ENCODE measurements at places on chromosomes 6 and 20.

GRCh38 chr6:44477293-44477894, 89.9 kb downstream of the CDC5L start:
- DNase-seq: no peak

DNA sequence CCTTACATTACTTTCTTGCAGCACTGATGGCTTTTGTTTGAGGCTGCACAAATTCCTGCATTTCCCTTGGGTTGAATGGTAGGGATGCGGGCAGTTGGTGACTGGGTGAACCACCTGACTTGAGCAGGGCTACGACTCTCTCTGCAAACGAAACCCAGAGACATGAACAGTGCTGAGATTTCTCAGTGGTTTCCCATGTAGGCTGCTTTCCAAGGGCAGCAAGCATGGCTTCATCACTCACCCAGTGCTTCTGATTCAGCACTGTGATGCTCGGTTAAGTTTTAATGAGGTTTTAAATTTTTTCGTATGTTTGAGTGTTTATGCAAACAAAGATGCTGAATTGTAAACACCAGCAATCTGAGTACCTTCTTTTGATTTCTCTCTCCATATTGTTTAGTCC, 127.2 kb downstream of the MTHFD1L start:
- no peak for DNase-seq

- DNase-seq: no peak
Observed at GRCh38 chr6:78565997-78566396, 301.4 kb upstream of the IRAK1BP1 start.

- no peak for DNase-seq
Observed at GRCh38 chr6:16380220-16380809, 141.9 kb downstream of the GMPR start.

DNA sequence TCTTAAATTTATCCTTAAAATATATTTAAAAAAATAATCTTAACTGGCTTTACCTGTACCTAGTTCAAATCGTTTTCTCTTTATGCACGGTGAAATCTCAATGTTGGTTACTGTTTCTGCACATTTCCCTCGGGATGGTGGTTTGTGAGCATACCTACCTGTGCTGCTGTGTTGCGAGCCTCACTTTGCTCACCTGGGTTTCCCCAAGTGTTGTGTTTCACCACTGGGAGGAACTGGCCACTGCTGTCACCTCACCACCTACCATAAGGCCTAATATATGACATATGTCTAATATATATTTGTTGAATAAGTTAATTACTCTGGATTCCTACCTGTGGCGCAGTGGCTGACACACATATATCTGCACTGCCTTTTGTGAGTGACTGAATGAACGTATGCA, 493.5 kb upstream of the FLRT3 start:
- no peak for DNase-seq
